ENCODE measurements at places on chromosomes 7 and 10.

DNA sequence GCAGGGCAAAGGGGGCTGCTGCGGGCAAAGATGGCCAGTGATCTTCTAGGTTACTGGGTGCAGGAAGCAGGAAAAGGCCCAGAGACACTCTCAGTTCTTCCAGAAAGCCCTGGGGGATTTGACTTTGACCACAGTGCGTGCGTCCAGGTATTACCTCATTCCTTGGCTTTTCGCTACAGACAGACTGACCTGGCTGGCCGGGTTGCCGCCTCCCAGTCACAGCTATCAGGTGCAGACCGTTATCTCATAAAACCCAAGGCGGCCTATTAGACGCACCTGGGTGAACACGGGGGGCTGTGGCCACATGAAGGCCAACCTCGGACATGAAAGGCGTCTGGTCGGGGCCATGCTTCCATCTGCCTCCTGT lies 80.3 kb downstream of the FOXL3 start:
- no peak for DNase-seq

- peak; percentile 97 for DNase-seq
These were observed 74.6 kb downstream of the PAXIP1 start for GRCh38 chr7:154928136-154929005.

GRCh38 chr10:49177391-49178355 lies 10.5 kb downstream of the TMEM273 start:
- DNase-seq = no peak

- DNase-seq = no peak
These were observed 112.5 kb downstream of the ZMIZ1 start for GRCh38 chr10:79181227-79181626.
